ENCODE measurements at places on chromosomes 2 and 18.

- no peak overlapping the region for H3K27ac ChIP-seq
- H3K4me3 ChIP-seq = no peak overlapping the region
- H3K4me1 ChIP-seq = no peaks in the 10 kb centered on the region
- H3K27me3 ChIP-seq = peaks cover 4% of the 10 kb centered on the region
- no peak for DNase-seq
These were observed 41.8 kb upstream of the LPIN2 start for GRCh38 chr18:3054780-3055179.

DNA sequence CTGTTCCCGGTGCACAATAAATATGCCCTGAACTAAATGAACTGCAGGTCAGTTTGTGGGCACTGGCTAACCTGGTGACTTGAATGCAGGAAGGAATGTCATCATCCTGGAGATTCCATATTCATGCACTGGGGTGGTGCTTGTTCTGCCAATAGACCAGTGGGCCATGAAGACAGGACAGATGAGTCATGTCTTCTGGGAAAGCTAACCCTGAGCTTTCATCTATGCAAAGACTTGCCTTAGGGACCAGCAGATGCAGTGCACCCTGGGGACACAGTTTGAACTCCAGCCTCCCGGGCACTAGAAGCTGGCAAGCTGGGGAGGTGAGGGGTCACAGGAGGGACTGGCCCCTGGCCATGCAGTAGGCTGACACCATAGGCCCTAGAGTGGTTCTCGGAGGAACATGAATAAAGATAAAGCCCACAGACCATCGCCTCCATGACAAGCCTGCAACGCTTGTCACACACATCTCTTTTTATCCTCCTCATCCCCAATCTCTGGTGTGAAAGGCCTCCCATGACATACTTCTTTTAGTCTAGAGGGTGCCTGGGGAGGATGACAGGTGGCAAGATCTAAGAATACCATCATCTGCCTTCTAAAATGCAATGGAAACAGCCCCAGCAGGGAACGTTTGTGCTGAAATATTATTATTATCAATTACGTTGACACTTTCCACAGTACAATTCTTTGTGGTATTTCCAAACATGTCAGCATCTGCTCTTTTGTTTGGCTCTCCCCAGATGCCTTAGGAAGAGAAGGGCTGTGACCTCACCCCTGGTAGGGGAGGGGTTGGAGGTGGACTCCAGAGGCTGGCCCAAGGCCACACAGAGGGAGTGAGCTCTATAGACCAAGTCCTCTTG, 267.4 kb upstream of the RAB6C start:
- H3K4me3 ChIP-seq = no peak overlapping the region
- no peaks in the 10 kb centered on the region for H3K27me3 ChIP-seq
- no peak overlapping the region for H3K27ac ChIP-seq
- DNase-seq = no peak
- H3K36me3 ChIP-seq = no peaks in the 10 kb centered on the region

DNA sequence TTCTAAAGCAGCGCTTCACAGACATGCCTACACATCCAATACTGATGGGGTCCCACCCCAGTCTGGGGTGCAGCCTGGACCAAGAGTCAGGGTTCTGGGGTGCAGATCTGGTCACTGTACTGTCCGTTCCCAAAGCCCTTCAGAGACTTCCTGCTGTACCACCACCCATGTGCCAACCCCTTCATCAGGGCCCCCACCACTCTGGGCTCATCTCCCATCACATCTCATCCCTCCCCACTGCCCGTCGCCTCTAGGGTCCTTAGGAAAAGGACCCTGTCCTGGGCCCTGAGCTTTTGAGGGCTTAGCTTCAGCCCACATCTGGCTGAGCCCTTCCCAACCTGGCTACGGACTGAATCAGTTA, 37.9 kb upstream of the ID2 start:
- H3K4me3 ChIP-seq = no peak overlapping the region
- H3K27me3 ChIP-seq = no peaks in the 10 kb centered on the region
- H3K27ac ChIP-seq = no peak overlapping the region
- H3K4me1 ChIP-seq = no peaks in the 10 kb centered on the region
- DNase-seq = no peak

GRCh38 chr18:24926649-24927048, 425.3 kb downstream of the ZNF521 start:
- no peak overlapping the region for H3K4me3 ChIP-seq
- H3K4me1 ChIP-seq = no peaks in the 10 kb centered on the region
- H3K36me3 ChIP-seq = no peaks in the 10 kb centered on the region
- no peak for DNase-seq
- H3K27ac ChIP-seq = no peak overlapping the region

DNA sequence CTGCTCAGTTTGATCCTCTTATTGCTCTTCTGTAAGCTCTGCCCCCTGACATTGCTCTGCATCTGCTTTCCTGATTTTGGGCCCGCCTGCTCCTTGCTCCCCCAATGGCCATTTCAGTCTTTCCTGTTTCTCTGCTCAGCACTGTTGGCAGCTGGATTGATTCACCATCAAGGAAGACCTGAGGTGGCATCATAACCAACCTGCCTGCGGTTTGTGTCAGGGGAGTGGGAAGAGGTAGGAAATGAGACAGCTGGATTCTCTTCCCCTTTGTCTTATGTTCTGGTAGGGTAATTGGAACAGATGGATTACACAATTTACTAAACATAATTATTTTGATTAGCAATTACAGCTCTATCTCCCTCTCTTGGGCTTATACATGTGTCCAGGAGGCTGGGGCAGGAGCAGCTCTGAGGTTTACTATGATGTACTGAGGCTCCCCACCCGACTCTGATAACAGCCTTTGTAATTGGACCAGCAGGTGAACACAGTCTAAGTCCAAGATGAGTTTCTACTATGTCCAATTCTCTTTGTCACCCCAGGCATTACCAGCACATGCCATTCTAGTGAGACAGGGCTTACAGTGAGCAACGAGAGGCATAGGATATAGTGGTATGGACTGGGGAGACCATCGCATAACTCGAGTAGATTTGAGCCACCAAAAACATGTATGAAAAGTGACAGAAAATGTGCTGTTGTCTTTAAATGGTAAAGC, 151.8 kb upstream of the MMADHC start:
- DNase-seq = no peak
- H3K4me1 ChIP-seq = peaks cover 14% of the 10 kb centered on the region
- H3K27me3 ChIP-seq = no peaks in the 10 kb centered on the region
- no peak overlapping the region for H3K27ac ChIP-seq

GRCh38 chr2:150653351-150653750, 165.9 kb upstream of the RND3 start:
- H3K27ac ChIP-seq = no peak overlapping the region
- no peaks in the 10 kb centered on the region for H3K36me3 ChIP-seq
- no peaks in the 10 kb centered on the region for H3K27me3 ChIP-seq
- no peaks in the 10 kb centered on the region for H3K4me1 ChIP-seq
- DNase-seq = no peak

DNA sequence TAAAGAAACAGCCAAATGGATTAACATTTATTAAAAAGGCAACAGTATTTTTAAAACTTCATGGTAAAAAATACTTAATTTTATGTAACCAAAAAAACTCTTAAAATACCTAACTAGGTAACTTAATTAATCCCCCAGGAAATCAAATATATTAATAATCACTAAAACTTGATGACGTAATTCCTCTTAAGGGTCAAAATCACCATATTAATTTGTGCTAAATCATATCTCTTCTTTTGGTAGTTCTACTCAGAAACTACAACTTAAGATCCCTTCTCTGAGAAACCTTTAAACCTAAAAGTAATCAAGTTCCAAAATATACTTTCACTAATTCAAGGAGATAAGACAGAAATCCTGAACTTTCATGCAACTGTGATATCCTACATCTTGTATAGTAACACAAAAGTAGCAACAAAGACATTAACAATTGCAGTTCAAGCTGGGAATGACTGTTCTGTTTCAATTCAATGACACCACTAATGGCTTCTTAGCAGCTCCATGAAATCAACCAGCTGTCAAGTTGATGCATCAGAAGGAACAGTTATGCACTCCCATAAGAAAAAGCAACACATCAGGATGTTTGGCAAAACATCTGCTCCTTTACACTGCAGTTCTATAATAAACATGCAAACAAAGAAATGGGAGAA, 4.0 kb downstream of the BAZ2B start:
- no peaks in the 10 kb centered on the region for H3K27me3 ChIP-seq
- no peak for DNase-seq
- peak overlapping the region; percentile 98 for H3K27ac ChIP-seq
- H3K36me3 ChIP-seq = no peaks in the 10 kb centered on the region
- H3K4me1 ChIP-seq = peaks cover 27% of the 10 kb centered on the region

DNA sequence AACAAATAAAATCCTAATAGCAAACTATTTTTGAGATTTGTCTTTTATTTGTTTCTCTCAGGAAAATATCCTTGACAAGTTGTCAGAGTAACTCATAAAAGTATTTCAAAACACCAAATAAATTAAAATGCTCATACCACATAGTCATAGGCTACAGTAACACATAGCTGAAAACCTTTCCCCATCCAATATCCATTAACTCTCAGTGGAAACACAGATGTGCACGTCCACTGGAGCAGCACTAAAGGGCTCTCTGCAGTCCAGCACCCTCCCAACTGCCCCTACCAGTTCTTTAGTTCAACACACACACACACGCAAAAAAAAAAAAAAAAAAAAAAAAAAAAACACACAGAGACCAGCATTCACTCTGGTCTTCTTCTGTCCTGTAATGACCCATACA, 879 bp upstream of the XDH start:
- H3K4me3 ChIP-seq = no peak overlapping the region
- peaks cover 13% of the 10 kb centered on the region for H3K4me1 ChIP-seq
- H3K36me3 ChIP-seq = no peaks in the 10 kb centered on the region

DNA sequence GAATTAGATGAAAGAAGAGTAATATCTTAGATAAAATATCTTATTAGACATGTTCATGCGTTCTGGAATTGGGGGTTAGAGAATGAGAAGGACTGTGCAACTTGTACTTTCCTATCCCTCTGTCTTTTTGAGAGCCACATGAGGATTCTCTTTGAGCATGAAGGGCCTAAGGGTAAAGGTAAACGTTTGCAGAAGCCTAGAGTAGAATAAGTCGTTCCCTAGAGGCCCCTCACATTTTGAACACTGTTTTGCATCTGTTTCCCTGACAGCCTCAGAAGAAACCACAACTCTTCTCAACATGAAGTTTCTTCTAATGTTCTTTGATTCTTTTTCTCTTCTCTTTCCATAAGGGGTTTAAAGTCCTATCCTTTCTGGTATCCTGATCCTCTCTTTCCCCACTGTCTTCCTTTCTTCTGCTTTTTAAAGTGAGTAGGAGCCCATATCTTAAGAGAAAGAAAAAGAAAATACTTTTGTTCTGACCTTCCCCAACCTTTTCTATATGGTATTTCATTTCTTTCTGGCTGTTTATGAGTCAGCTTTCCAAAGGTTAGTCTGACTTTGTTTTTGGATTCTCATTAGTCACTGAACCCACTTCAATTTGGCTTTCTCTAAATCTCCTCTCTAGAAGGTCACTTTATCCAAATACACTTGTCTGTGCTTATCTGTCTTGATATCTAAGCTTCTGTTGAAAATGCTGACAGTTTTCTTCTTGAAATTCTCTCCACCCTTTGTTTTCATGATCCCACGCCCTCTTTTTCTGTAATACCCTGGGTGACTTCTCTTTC, 34.8 kb downstream of the PPP1R1C start:
- no peaks in the 10 kb centered on the region for H3K27me3 ChIP-seq
- no peaks in the 10 kb centered on the region for H3K36me3 ChIP-seq
- no peak for DNase-seq
- H3K4me1 ChIP-seq = no peaks in the 10 kb centered on the region
- H3K4me3 ChIP-seq = no peak overlapping the region

DNA sequence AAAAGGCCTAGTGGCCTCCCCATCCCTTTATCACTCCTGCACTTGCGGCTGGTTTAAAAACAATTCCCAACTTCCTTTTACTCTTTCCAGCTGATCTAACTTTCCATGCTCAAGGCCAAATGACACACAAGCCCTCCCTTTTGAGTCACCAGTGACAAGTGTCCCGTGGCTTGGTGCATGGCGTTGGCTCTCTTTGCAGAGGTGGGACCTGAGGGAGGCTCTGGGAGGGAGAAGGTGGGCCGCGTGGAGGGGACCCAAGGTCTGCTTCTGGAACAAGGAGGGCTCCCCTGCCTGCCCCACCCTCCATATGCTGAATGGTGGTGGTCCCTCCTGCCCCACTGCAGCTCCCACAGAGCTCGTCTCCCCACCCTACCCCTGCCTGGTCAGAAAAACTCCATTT, 30.8 kb upstream of the HPCAL1 start:
- H3K4me1 ChIP-seq = no peaks in the 10 kb centered on the region
- H3K4me3 ChIP-seq = no peak overlapping the region
- H3K27me3 ChIP-seq = no peaks in the 10 kb centered on the region
- H3K27ac ChIP-seq = no peak overlapping the region
- no peaks in the 10 kb centered on the region for H3K36me3 ChIP-seq

DNA sequence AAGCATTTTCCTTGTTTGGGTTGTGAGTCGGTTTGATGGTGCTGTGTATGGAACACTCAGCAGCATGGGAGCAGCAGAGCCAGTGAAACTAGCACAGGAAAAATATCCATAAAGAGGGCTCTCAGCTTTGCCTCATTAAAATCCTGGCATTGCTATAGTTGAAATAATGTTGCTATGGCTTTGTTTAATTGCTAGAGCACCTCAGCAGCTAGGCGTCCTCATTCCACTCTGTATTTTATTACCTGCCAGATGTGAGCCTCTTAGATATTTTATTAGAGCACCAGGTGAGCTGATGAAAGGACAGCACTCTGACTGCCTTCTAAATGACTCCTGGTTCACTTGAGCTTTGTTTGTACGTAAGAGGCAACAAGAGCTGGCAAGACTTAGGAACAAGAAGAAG, 232.4 kb downstream of the MTX2 start:
- H3K27ac ChIP-seq = no peak overlapping the region
- H3K36me3 ChIP-seq = no peaks in the 10 kb centered on the region
- H3K4me3 ChIP-seq = no peak overlapping the region
- no peaks in the 10 kb centered on the region for H3K4me1 ChIP-seq

- no peaks in the 10 kb centered on the region for H3K36me3 ChIP-seq
- no peak overlapping the region for H3K27ac ChIP-seq
- no peak overlapping the region for H3K4me3 ChIP-seq
- no peaks in the 10 kb centered on the region for H3K27me3 ChIP-seq
- DNase-seq = no peak
These were observed 232.8 kb downstream of the PIK3C3 start for GRCh38 chr18:42187611-42188380.

GRCh38 chr18:48902023-48902855, 48.5 kb downstream of the SMAD7 start:
- DNase-seq = no peak
- H3K27me3 ChIP-seq = no peaks in the 10 kb centered on the region
- H3K4me3 ChIP-seq = no peak overlapping the region
- H3K36me3 ChIP-seq = no peaks in the 10 kb centered on the region
- peak overlapping the region; percentile 35 for H3K27ac ChIP-seq
- peaks cover 30% of the 10 kb centered on the region for H3K4me1 ChIP-seq

- no peak for DNase-seq
- no peak overlapping the region for H3K27ac ChIP-seq
- no peaks in the 10 kb centered on the region for H3K4me1 ChIP-seq
These were observed 175.8 kb upstream of the MSH6 start for GRCh38 chr2:47607005-47607679.

- H3K27me3 ChIP-seq = no peaks in the 10 kb centered on the region
- DNase-seq = no peak
- peak overlapping the region; percentile 65 for H3K27ac ChIP-seq
These were observed 231.2 kb upstream of the RAB6C start for GRCh38 chr2:129748250-129748649.

Measured in esophagus squamous epithelium (tissue), 5 donors.